Stimulated activated CD8-positive, alpha-beta memory T cell treated with anti-CD3 and anti-CD28 coated beads, Interleukin-7, amount 100 ng/mL, for 1 hour (primary cell): ENCODE measurements at places on chromosomes 16 and 17.

GRCh38 chr16:52573365-52574299 is 26.7 kb upstream of the TOX3 start:
- no peak for DNase-seq

- DNase-seq, result no peak
Observed at GRCh38 chr16:85269165-85269564, 156.9 kb upstream of the CIBAR2 start.

- DNase-seq, result no peak
Observed at GRCh38 chr17:74521701-74522201, 9.5 kb downstream of the CD300LB start.

DNA sequence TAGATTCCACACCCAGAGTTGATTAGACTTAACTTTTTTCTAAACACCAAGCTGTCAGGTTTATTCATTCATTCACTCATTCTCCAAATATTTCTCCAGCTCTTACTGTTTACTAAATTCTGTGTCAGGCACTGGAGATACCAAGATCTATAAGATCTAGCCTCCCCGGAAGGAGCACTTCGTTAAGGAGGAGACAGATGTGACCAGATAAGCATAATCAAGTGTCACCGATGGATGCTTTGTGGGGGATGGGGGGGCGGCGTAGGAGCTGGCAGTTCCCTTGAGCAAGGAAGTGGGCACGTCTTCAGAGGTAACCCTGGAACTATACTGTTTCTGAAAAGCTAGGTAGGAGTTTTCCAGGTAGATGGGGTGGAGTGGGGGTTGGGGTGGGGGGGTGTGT is 3.8 kb upstream of the RPL26 start:
- no peak for DNase-seq

DNA sequence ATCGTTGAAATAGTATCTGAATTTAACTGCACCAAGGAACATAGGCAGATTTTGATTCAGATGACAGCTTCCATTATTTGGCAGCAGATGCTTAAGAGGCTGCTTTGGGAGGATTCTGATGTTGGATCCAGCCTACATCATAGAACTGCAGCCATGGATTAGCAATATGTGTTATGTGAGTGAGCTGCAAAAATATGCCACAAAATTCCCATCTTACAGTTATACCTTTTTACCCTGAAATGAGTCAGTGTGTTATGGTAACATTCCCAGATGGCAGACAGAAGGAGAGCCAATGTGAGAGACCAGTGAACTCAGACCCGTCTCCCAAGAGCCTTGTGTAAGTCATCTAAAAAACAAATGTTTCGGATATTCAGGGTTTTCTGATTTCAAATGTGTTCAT is 206.1 kb downstream of the CDH13 start:
- DNase-seq, result no peak

- DNase-seq, result no peak
Observed at GRCh38 chr17:79815836-79816461, 19.1 kb upstream of the CBX8 start.

- DNase-seq, result no peak
Observed at GRCh38 chr16:56866955-56867830, 2.2 kb downstream of the SLC12A3 start.

DNA sequence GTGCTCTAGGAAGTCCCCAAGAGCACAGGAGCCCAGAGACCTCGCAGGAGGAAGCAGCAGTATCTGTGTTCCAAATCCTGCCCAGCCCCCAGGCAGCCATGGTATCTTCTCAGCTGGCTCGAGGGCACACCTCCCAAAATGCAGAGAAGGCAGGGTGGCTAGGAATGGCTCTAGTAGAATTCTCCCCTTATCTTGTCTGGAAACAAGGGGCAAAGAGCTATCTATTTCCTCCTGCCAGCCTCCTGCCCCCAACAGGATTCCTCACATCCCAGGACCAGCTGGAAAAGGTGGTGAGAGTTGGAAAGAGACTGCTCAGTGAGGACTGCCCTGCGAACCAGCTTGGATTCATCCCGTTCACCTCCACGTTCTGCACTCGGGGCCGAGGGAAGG is 8.6 kb upstream of the TSPOAP1 start:
- DNase-seq, result no peak

DNA sequence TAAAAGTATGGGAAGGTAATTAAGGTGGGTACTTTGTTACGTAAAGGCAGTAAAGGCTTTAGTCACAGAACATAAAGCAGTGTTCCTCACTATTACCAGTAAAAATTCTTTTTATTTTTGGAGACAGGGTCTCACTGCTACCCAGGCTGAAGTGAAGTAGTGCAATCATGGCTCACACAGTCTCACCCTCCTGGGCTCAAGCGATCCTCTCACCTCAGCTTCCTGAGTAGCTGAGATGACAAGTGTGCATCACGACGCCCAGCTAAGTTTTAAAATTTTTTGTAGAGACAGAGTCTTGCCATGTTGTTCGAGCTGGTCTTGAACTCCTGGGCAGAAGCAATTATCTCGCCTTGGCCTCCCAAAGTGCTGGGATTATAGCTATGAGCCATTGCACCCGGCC is 80.5 kb downstream of the CREBBP start:
- DNase-seq, result no peak

DNA sequence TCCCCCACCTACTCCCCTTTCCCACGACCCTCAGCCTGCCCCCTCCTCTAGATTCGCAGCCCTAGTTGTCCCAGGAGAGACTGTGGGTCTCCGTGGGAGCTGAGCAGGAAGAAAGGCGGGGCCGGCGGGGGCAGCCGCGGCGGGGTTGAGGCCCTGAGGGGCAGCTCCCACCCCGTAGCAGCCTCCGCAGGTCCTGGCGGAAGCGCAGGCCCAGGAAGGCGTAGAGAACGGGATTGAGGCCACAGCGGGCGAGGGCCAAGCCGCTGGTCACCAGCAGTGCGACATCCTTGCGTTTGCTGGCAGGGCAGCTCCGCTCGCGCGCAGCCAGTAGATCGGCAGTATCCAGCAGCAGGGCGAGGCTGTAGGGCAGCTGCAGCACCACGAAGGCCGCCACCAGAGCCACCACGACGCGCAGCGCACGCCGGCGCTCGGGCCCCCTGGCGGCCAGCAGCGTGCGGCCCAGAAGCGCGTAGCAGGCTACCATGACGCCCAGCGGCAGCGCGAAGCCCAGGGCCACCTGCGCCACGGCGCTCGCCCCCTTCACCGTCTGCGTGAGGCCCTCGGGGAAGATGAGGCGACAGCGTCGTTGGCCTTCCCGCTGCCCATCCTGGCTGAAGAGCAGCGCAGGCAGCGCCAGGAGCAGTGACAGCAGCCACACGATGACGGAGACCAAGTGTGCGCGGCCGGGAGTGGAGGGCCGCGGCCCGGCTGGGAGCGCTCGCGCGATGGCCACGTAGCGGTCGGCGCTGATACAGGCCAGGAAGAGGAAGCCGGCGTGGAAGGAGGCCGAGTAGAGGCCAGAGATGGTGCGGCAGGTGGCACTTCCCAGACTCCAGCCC is 1.9 kb downstream of the CCR10 start:
- peak; percentile 41 for DNase-seq

GRCh38 chr16:86205521-86206245 is 304.6 kb upstream of the FOXF1 start:
- no peak for DNase-seq

- no peak for DNase-seq
Observed at GRCh38 chr16:15811481-15812400, 45.1 kb downstream of the MYH11 start.

DNA sequence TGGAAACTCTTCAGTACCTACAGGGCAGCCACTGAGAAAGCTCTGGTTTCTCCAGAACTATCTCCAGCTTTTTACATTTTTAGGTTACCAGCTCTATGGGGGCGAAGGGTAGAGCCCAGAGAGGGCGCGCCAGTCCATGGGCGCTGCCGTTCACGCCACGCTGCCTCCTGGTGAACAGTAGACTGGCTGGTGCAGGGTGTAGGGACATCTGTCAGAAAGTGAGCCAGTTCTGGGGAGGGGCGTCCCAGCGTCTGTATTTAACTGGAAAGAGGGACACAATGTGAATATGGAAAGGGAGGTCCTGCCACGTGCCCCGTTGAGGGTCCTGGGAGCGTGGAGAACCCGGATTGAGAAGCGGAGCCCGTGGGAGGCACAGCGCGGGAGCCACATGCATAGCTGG is 16.4 kb upstream of the CLEC18A start:
- no peak for DNase-seq

GRCh38 chr17:74515941-74516340 is 15.3 kb downstream of the CD300LB start:
- no peak for DNase-seq

GRCh38 chr16:65125871-65126270 is 4.0 kb upstream of the CDH11 start:
- no peak for DNase-seq

DNA sequence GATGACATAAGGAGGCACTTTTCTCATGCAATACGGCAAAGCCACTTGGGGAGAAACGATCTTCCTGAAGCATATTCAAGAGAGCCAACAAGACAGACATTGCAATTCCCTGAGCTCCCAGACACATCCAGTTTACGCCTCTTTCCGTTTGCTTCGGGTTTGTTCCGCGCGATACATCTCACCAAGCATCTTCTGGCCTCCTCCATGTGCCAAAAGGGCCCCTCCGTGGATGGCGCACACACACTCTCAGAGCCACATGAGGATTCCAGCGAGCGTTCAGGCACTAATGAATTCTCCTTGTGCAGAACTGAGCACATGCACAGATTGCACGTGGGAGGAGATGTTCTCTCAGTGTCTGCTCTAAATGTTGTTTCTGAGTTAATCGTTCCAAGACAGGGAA is 146.7 kb upstream of the SHISA6 start:
- DNase-seq, result no peak

DNA sequence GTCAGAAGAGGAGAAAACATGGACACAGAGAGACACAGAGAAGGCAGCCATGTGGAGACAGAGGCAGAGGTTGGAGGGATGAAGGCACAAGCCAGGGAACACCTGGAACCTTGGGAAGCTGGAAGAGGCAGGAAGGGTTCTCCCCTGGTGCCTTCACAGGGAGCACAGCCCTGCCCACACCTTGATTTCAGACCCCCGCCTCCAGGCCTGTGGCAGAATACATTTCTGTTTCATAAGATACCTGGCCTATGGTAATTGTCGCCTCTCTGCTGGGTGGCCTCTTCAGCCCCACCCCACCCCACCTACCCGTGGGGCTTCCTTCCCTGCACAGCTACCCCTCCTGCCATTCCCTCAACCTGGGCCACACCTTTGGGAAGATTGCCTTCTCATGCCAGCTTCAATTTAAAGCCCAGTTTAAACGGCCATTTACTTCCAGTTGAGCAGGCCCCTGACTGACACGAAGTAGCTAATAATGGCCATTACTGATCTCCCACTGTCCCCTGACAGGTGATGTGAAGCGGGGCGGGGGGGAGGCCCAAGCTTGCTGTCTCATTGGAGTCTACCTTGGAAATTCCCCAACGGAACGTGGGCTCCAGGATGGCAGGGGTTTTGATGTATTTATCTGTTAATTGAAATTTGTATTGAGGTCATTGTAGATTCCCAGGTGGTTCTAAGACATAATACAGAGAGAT is 291.7 kb upstream of the FOXF1 start:
- no peak for DNase-seq

- DNase-seq, result no peak
Observed at GRCh38 chr16:1119766-1120576, 23.9 kb upstream of the C1QTNF8 start.

GRCh38 chr16:79607587-79607986 is 7.0 kb upstream of the MAF start:
- DNase-seq, result no peak
